ENCODE measurements at places on chromosomes 12 and 14. TPM values are rescaled to one million over a fixed set of nuclear protein-coding genes. Genes with fewer than 3 reads are reported as not detected.

Gene PCED1B
- 54.7 TPM for total RNA-seq

Gene SPX
- total RNA-seq, result 2.0 TPM

Gene KRT81
- 3,731 TPM for total RNA-seq

Gene TMTC1
- total RNA-seq, result 0.06 TPM

Gene ALDH6A1
- total RNA-seq, result 2.3 TPM
